ENCODE measurements at places on chromosomes 12 and 14. TPM values are rescaled to one million over a fixed set of nuclear protein-coding genes. Genes with fewer than 3 reads are reported as not detected.

Gene KRT74
- not detected for polyA plus RNA-seq

Gene JPH4
- polyA plus RNA-seq, result 11.6 TPM

Gene RPGRIP1
- 0.57 TPM for polyA plus RNA-seq

Gene PIWIL1
- polyA plus RNA-seq, result 0.55 TPM

Gene SLC7A8
- 96.3 TPM for polyA plus RNA-seq

Gene GPATCH2L
- polyA plus RNA-seq, result 33.3 TPM

Gene SNRNP35
- 39.2 TPM for polyA plus RNA-seq

Gene EPYC
- polyA plus RNA-seq, result not detected

Gene SETD3
- polyA plus RNA-seq, result 64.1 TPM

Gene CIPC
- polyA plus RNA-seq, result 21.6 TPM

Gene OR4Q3
- polyA plus RNA-seq, result not detected

Gene TAC3
- 0.39 TPM for polyA plus RNA-seq

Gene ZNF891
- 3.9 TPM for polyA plus RNA-seq

Gene PAWR
- 94.3 TPM for polyA plus RNA-seq

Gene RNASE7
- 0.71 TPM for polyA plus RNA-seq

Gene PZP
- 0.15 TPM for polyA plus RNA-seq

Gene CPNE6
- polyA plus RNA-seq, result not detected

Gene TTC9
- 3.6 TPM for polyA plus RNA-seq

Gene VWF
- polyA plus RNA-seq, result 12.1 TPM

Gene TNFAIP2
- polyA plus RNA-seq, result 36.9 TPM

Gene KCNA1
- polyA plus RNA-seq, result 0.36 TPM

Gene CIDEB
- 21.8 TPM for polyA plus RNA-seq

Gene WSB2
- 53.0 TPM for polyA plus RNA-seq

Gene PRKCH
- polyA plus RNA-seq, result 17.2 TPM

Gene CDCA3
- 26.9 TPM for polyA plus RNA-seq

Data from right renal pelvis (tissue), 4 donors.